Kasumi-1 (cell line): ENCODE measurements at places on chromosomes 4 and X.

- DNase-seq = no peak
These were observed 137.6 kb downstream of the DCK start for GRCh38 chr4:71130827-71131603.

DNA sequence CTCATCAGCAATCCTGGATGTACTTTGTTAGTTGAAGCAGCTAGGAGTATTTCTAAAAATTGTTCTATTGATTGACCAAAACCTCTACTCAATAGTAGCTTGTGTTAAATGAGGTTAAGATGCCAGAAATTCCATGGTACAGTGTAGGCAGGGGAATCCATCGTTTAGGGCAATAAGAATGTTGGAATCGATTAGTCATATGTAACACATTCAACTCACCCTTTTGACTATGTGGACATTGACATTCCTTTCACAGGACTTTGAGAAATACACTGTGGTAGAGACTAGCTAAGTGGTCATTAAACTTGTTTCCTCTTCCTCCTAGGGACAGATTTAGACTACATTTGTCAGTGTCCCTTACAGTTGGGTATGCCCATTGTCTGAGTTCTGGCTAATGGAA is 40.2 kb downstream of the KDM5C start:
- DNase-seq = no peak

- DNase-seq = peak; percentile 41
These were observed 10.1 kb downstream of the DLG3 start for GRCh38 chrX:70454441-70455365.

- no peak for DNase-seq
These were observed 29.3 kb upstream of the CXXC4 start for GRCh38 chr4:104524026-104524425.

GRCh38 chrX:11187001-11187400 is 75.9 kb downstream of the HCCS start:
- no peak for DNase-seq

- peak; percentile 61 for DNase-seq
These were observed at the start of gene JADE3 for GRCh38 chrX:46912098-46912602. JADE3 (plus strand) TSS chrX:46912421; CDS start chrX:46984895, 72,474 bp downstream.

DNA sequence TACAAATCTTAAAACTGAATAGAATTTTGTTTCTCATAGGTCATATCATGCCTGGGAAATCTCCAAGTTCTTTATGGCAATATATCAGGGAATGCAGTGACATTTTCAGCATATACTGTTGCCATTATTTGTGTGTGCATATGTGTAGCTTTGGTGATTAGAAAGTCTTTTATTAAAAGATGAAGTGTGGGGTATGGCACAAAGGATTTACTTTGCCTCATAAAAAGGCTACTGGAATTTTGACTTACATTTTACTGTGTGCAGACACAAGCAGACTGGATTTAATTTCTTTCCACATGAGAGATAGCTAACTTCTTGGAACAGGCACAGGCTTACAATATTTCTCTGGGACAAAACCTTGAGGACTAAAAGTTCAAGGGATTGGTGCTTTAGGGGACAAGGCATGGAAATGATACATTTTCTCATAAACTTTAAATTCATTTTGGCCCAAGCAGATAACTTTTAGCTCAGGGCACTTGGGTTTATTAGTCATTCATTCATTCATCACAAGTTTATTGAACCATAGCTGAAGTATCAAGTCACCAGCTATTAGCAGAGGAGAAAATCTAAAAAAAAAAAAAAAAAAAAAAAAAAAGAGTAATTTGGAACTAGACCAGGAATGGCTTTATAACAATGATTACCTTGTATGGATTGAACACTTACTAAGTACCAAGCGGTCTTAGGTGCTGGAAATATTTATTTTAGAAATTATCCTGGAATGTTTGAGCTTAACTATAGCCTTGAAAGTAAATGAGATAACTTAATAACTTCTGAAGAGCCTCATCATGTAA is 191.5 kb downstream of the SLIT2 start:
- no peak for DNase-seq

DNA sequence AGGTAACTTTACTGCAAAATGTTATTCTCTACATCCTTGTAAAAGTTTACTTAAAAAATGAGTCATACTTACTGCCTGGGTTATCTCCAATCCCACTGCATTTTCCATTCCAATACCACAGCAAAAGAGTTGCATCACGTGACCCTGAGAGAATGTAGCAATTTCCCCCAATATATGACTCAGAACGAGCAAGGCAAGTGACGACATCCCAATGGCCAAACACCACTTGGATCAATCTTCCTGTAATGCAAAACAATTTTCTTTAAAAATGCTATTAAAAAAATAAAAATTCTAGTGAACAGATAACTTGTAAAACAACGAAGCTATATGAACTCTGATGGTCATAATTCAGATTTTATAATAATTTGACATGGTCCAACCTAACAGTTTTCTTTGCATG is 224.3 kb downstream of the DCLK2 start:
- peak; percentile 77 for DNase-seq

DNA sequence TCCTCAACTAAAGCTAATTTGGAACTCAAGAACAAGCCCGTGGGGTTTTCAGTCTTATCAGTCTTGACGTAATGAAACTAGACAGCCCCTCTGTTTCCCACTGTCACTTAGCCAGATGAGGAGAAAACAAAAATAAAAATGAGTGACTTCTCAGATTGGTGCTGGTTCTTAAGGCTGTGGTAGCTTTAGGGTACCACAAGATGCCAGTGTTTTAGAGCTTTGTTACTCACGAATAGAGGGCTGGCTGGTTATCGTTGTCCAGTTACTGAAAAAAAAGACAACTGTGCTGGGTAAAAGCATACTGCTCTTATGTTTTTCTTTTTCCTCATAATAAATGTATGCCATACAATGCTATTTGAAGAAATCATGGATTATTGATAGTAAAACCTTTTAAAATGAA is 796.7 kb downstream of the RAPGEF2 start:
- DNase-seq = no peak

- DNase-seq = no peak
These were observed 13.8 kb upstream of the UVSSA start for GRCh38 chr4:1333256-1333655.

DNA sequence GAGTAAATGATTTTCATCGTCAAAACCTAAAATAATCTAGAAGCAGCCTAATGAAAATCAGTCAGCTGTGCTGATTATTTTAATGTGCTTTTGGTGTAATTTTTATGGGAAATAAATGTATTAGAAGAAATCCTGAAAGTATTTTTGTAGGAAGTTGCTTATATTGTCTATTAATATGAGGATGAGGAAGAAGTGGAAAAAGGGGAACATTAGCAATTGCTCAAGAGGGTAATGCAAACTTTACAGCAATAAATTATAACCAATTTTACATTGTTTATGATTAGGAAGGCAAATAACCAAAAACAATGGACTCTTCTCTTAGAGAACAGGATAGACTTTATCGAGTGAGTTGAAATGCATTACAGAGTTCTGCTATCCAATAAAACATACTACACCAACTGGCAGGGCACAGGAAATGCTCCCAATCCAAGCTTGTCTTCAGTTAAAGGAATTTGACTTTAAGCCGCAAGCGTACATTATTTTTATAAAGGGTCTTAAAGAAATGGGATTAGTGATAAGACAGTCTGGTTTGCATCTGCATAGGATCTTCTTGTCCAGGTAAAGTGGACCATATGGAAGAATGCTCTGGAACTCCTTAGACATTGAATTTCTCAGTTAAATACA is 374.8 kb downstream of the PDGFC start:
- no peak for DNase-seq

DNA sequence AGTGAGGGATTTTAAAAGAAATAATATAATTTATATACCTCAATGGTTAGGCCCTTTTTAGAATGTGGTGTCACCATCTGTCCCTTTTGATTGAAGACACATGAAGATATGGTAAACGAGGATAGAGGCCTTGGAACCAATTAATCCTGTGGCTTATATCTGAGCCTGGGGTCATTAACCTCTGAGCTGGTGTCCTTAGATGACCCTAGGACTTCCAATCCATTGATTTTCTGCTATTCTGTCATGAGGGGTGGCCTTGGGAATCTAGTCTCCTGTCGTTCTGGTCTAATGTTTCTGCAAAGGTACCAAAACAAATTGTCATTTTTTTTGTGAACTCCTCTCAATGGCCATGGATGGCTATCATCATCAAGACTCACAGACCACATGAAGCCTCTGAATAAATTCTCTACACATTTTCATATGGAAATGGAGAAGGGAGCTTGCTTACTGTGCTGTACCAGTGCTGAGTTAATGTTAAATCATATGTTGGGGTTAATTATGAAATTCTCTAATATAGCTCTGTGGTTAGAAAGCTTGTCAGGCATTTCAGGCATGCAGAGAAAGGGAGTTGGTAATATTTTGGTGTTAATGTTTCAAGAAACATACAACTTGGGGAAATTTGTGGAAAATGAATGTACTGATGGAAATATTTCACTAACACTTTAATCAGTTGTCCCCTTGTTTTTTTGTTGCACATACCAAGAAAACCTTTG is 204.2 kb upstream of the IL15 start:
- no peak for DNase-seq

DNA sequence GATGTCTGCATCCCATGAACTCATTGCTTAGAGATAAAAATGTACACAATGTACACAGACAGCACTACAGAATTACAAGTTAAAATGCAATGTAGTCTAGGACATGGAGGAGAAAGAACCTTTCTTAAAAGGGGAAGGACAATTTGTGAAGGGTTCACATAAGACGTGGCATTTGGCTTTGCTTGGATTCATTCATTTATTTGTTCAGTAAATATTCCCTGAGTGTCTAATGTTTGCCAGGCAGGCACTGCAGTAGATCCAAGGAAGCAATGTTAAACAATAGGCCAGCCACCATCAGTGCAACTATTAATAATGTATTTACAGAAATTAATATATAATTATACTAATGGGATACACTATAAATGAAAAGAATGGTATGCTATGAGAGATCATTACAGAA is 94.4 kb downstream of the GRIA2 start:
- no peak for DNase-seq

- peak; percentile 43 for DNase-seq
These were observed 25.6 kb downstream of the ZRSR2 start for GRCh38 chrX:15815779-15816437.
